GM13977 (cell line): ENCODE measurements at places on chromosomes 2 and 18.
A peak's percentile ranks its signal among the peaks of the same experiment; 100 is the strongest.

DNA sequence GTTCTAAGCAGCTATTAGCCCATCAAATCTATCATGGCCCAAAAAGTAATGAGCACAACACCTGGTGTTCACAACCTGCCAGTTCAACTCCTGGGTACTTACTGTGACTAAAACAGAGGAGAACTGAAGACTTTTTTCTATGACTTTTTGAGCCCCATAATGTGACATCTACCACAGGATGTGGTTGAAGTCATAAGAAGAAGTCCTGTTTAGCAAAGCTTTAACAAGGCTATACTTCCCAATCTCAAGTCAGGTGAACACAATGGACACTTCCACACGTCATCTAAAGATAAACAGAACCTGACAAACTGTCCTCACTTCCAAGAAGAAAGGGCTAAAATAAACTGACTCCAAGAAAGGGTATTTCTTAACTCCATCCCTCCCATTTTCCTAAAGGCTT lies 138.8 kb downstream of the ATAD2B start:
- peak; percentile 17 for DNase-seq

- no peak for DNase-seq
Measured at GRCh38 chr2:215671691-215672090, 235.8 kb upstream of the FN1 start.

- DNase-seq = no peak
Measured at GRCh38 chr2:240514631-240515030, 43.2 kb downstream of the ANKMY1 start.

- no peak for DNase-seq
Measured at GRCh38 chr18:23936381-23936958, 78.1 kb upstream of the TTC39C start.

- DNase-seq = no peak
Measured at GRCh38 chr2:203437511-203437910, 97.6 kb downstream of the RAPH1 start.

GRCh38 chr2:163646687-163647086 lies 89.1 kb downstream of the FIGN start:
- DNase-seq = no peak

DNA sequence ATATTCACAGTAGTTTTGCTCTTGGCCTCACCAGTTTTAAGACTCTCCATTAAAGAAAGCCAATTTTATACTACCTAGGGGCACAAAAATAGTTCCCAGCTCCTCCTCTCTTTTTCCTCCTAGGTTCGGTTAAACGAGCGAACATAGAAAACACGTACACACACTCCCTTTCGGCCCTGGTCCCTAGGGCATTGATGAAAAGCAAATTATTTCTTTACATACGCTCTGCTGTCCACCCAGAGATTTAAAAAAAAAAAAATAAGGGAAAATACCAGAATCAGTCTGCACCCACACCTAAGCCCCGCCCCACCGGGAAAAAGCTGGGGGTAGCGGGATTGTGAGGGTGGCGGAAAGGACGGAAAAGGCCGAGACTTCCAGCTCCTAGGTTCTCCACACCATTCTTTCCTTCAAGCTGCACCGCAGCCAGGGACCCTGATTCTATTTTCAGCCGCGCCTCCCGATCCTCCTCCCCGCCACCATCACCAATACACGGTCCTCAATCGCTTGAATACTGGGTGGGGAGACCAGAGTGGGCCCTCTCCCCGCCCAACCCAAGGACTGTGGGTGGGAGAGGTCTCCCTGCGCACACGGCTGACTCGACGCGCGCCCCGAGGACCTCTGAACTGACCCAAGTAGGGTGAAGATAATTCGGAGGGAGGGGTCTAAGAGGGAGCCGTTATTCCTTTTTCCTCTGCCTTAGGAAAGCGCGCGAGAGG lies 769 bp downstream of the ATF2 start:
- DNase-seq = peak; percentile 25

GRCh38 chr18:66457245-66457644 lies 146.6 kb downstream of the CDH19 start:
- no peak for DNase-seq

- no peak for DNase-seq
Measured at GRCh38 chr2:20745924-20746555, 76.9 kb downstream of the LDAH start.

GRCh38 chr2:142675398-142675797 lies 202.1 kb upstream of the KYNU start:
- DNase-seq = no peak

- DNase-seq = peak; percentile 73
Measured at GRCh38 chr2:219509780-219510511, 4.3 kb upstream of the ASIC4 start.

DNA sequence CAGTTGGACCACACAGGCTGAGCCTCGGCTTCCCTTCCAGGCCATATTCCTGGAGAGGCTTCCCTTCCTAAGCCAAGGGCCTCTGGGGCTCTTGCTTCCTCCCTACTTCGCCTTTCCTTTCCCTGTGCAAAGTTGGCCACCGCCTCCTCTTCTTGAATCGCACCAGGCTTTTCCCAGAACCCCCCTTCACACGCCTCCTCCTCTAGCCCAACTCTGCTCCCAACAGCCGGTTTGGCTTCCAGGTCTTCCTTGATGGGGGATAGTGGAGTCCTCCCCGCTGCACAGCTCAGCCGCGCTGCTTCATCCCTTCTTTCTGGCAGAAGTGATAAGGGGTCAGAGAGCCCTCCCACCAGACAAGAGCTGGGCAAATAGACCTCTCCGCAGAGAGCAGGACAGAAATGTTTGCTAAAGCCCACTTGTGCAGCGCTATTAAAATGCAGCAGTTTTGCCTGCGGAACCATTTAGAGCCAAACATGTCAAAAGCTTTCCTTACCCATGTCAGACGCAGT lies 56.4 kb downstream of the SNORC start:
- DNase-seq = peak; percentile 31

- DNase-seq = no peak
Measured at GRCh38 chr2:39996653-39997080, 217.6 kb upstream of the THUMPD2 start.

GRCh38 chr2:95272299-95272751 lies 1.9 kb upstream of the PROM2 start:
- no peak for DNase-seq

DNA sequence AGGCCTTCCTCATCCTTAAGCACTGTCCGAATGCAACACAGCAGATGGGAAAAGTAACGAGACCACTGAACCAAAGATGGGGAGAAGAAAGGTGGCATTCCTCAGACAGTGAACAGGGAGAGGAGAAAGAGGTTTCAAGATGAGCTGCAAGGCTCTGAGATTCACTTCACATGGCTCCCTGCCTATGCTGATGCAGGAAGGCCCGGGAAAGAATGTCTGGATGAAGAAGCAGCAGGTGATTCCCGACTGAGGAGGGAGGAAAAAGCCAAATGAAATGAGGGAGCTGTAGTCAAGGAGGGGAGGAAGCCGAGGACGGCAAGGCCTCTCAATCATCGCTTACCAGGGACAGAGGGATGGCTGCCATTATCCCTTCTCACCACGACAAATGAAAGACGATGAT lies 98.5 kb upstream of the BOD1L2 start:
- DNase-seq = no peak

- DNase-seq = no peak
Measured at GRCh38 chr2:236558993-236559978, 10.3 kb upstream of the ACKR3 start.

GRCh38 chr2:220660277-220661145 lies 911.6 kb downstream of the EPHA4 start:
- no peak for DNase-seq

- no peak for DNase-seq
Measured at GRCh38 chr2:46985512-46985911, 69.9 kb upstream of the MCFD2 start.

DNA sequence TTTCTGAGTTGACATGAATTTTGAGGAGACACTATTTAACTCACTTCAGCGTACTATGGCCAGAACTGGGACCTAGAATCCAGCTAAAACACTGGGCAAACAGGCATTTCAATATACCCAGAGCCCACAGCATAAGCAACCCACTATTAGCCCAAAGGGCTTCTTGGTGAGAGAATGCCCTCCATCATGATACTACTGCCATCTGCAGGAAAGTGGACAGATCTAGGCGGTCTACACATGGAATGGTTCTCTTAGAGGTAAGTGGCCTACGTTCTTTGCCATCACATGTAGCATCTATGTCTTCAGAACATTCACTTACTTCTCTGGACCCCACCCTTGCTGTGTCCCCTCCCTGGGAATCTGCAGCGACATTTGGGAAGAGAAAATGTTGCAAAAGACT lies 181.3 kb upstream of the LINC00305 start:
- DNase-seq = peak; percentile 11

DNA sequence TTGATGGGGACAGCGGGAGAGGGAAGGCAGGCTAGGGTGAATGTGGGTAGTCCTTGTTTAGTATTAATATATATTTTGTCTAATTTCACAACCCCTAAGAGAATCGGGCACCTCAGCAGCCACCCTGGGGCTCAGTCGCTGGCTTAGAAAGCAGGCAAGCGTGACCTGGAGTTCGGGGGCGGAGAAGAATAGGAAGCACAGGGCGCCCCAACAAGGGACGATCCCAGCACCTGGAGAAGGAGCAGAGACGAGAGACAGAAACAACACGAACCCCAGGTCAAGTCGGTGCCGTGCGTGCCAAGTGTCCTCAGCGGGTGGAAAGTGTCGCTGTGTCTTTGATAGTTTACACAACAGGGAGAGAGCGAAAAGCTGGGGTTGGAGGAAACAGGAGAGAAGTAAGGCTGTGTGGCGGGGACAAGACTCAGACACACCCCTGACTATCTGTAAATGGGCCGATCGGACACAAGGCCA lies 95.4 kb downstream of the NFATC1 start:
- DNase-seq = no peak

DNA sequence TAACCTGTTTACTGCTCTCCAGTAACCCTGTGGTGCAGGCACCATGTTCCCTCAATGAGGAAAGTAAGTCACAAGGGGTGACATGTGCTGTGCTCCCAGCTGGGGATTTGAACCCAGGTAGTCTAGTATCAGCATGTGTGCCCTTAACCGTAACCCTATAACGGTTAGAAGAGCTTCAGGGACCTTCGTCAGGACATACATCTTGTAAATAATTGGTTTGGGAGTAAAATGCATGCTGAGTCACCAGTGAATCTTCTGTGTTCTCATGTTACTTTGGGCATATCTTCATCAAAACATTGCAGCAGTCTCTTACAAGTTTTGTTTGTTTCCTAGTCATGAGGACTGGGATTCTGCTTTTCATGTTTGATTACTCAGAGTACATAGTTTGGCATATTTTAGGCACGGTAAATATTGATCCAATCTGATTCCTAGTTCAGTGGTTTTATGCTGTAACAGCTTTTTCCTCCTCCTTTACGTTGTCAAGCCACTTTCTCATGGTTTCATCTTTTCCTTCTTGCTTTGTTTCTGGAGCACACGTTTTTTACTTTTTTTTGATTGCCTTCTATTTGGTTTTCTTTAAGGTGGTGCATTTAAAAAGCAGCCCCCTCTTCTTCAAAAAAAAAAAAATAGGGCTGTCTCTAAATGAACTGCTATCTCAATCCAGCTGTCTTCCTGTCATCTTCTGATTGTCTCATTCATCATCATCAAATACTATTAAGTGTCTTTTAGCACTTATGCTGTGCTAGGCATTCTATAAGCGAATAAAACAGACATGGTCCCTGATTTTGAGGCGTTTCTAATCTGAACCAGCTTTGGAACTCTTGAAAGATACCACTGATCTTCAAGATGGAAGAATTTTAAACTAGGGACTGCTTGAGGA lies 50.4 kb downstream of the CLIP4 start:
- no peak for DNase-seq

GRCh38 chr2:206040525-206040924 lies 45.4 kb downstream of the INO80D start:
- no peak for DNase-seq

DNA sequence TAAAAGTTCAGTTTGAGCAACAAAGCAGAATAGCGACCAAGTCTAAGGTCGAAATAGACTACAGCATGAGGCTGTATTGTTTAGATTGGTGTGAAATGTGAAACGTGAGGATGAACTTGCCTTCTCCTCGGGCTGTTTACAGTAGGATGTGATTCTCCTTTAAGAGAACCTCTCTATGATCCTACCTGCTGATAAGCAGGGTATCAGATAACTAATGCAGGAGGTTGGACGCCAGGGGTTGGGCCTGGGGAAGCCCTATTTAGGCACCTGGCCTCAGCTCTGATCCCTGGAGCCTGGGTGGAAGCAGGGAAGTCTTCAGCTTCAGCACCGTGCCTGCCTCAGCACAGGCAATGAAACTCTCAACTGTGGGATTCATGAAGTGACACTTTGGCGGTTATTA lies 11.4 kb downstream of the CRYGD start:
- no peak for DNase-seq

DNA sequence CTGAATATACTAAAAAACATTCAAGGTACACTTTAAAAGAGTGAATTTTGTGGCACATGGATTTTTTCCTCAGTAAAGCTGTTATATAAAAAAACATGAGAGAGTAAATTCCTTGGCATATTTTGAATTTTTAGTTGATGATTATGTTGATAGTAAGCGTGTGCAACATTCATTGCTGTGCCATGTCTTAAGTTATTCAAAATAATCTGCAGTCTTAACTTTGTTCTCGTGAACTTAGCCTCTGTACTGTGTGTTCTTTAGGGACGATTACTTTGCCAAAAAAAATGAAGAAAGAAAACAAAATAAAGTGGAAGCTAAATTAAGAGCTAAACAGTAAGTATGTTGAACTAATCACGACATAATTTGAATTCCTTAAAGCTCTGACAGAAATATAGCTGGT lies 9.6 kb downstream of the SSB start:
- DNase-seq = no peak

DNA sequence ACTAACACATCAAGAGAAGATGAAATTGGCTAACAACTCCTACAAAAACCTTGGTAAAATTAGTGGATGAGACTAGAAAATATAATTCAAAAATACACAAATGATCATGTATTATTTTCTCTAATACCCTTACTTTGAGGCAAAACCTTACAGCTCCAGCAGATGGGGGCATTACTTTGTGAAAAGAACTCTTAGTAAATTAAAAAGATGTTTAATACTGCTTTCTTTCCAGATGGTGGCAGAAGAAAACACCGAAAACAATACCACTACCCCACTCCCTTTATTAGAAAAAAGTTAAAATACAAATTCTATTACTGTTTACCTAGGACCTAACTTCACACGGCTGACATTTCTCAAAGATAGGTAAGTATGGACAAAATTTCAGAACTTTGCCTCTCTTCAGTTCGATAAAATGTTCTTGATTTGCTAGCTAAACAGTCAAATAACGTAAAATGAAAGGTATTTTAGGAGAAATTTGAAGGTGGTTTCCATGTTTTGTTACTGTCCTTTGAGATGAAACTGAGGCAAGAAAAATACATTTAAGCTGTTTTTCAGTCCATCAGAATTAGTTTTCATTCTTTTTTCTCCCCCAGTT lies 30.6 kb downstream of the ORC4 start:
- DNase-seq = peak; percentile 55
